Activated naive CD4-positive, alpha-beta T cell treated with anti-CD3 and anti-CD28 coated beads for 36 hours (primary cell): ENCODE measurements at places on chromosomes 2 and 18. TPM values are rescaled to one million over a fixed set of nuclear protein-coding genes. Genes with fewer than 3 reads are reported as not detected.

STEAP3 gene
- 0.07 TPM for total RNA-seq

SOWAHC gene
- 0.44 TPM for total RNA-seq

OSBPL1A gene
- 2.4 TPM for total RNA-seq

MDH1B gene
- 0.86 TPM for total RNA-seq

RNF152 gene
- total RNA-seq = 0.10 TPM

ACMSD gene
- not detected for total RNA-seq

ZFP36L2 gene
- 37.3 TPM for total RNA-seq

DNA sequence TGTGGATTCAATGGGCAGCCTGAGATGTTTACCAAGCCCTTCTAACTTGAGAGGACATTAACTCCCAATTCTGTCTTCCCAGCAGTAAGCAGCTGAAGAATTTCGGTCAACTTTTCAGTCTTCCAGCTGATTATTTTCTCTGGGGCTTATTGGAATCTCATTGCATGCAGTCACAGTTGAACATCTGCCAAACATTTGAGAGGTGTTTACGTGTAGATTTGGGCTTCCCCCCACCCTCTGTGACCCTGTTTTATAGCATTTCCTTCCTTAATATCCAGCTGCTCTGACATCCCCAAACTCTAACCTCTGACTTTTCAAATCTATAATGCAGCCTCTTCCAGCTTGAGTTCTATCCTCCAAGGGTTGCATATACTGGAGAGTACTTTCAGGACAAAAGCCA, 16.5 kb upstream of the VIT start:
- H3K27ac ChIP-seq = no peak overlapping the region
- DNase-seq = no peak
- H3K4me3 ChIP-seq = no peak overlapping the region
- H3K36me3 ChIP-seq = no peaks in the 10 kb centered on the region
- H3K4me1 ChIP-seq = peaks cover 14% of the 10 kb centered on the region
- H3K27me3 ChIP-seq = peaks cover 14% of the 10 kb centered on the region

- H3K36me3 ChIP-seq = no peaks in the 10 kb centered on the region
- peak overlapping the region; percentile 76 for H3K27ac ChIP-seq
- DNase-seq = no peak
- no peaks in the 10 kb centered on the region for H3K27me3 ChIP-seq
These were observed 163.0 kb downstream of the FAM210A start for GRCh38 chr18:13563390-13563805.

- H3K4me1 ChIP-seq = no peaks in the 10 kb centered on the region
- H3K36me3 ChIP-seq = peaks cover 10% of the 10 kb centered on the region
- H3K4me3 ChIP-seq = no peak overlapping the region
- DNase-seq = no peak
- no peak overlapping the region for H3K27ac ChIP-seq
These were observed 113.1 kb upstream of the SP3 start for GRCh38 chr2:174078275-174078674.

GRCh38 chr2:206867006-206867405, 72.3 kb upstream of the CPO start:
- no peaks in the 10 kb centered on the region for H3K36me3 ChIP-seq
- H3K27me3 ChIP-seq = no peaks in the 10 kb centered on the region
- no peak for DNase-seq
- no peaks in the 10 kb centered on the region for H3K4me1 ChIP-seq
- H3K4me3 ChIP-seq = no peak overlapping the region

DNA sequence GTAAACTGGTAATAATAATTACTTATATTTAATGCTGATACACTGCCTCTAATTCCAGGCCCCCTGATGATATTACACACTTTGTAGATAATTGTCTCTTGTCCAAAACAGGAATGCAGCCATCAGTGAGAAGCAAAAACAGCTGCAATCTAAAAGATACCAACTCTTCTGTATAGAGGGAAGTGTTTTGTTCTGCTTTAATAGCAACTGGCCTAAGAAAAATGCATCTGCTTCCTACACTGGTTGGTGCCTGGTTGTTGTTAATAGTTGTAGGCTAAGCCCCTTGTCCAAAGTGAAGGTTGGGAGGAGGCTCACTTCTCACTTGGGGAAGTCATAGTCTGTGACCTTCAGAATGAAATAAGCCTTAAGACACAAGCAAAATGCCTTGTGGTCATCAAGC, 332.0 kb downstream of the ZNF521 start:
- H3K27ac ChIP-seq = no peak overlapping the region
- H3K36me3 ChIP-seq = no peaks in the 10 kb centered on the region
- H3K27me3 ChIP-seq = no peaks in the 10 kb centered on the region
- no peak for DNase-seq

- DNase-seq = no peak
- peaks cover 7% of the 10 kb centered on the region for H3K27me3 ChIP-seq
- H3K27ac ChIP-seq = no peak overlapping the region
- H3K36me3 ChIP-seq = no peaks in the 10 kb centered on the region
- no peaks in the 10 kb centered on the region for H3K4me1 ChIP-seq
These were observed 317.8 kb downstream of the EPHA4 start for GRCh38 chr2:221254299-221254698.
